Spinal cord (tissue), 10 donors: ENCODE measurements at places on chromosomes 7 and 10.

- peak; percentile 39 for DNase-seq
These were observed 171.3 kb downstream of the FZD1 start for GRCh38 chr7:91435381-91436059.

- DNase-seq: no peak
These were observed 21.4 kb upstream of the RSBN1L start for GRCh38 chr7:77674878-77675277.

DNA sequence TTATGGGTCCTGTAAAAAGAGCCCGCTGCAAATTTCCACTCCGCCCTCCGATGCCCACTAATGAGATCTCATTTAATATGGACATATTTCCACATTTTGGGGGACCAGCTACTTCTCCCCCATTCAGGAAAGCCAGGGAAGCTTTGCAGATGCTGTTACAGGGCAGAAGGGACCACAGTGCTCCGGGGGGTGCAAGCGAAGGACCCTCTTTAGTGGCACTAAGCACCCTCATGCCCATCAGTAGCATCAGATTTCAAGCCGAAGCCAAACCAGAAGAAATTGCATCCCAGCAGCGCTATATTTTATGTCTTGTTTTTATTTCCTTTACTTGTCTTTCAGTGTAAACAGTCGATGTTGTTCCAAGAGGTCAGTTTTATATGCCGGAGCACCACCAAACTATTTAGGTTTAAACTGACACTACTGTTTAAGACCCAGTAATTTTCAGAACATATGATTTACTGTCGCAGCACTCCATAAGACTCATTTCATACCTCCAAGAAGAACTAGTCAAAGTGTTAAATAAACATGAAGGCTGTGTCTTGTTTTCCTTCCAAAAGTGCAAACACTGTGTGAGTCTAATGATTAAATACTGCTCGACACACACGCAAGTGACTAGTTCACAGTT lies 122.2 kb upstream of the MGMT start:
- no peak for DNase-seq

DNA sequence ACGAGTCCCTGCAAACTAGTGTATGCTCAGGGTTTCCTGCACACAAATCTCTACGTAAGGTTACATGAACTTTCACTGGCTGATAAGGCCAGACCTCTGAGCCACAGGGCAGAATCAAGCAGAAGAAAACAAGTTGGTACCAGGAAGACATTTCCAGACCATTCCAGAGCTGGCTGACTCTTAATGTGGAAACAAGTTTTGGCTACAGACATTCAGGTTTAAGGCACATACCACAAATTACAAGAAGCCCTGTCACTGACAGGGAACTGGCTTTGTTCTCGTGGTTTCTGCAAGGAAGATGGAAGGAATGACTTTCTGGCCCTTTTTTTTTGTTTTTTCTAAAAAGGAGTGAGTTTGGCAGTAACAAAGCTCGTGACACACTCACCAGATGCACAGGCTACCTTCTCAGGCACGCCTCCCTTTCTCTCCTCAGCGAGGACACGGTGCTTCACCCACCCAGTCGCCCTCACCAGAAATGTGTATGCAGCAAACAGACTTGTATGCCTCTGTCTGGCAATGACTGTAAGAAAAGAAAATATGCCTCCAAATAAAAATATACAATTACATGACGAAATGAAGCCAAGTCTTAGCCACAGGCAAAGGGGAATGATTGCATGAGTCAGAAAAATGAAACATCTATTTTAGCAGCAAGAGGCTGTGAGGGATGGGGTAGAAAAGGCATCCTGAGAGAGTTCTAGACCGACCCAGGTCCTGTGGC lies 22.6 kb downstream of the PLAC9 start:
- DNase-seq: no peak

GRCh38 chr7:64320547-64321513 lies 7.1 kb downstream of the ZNF736 start:
- DNase-seq: no peak

DNA sequence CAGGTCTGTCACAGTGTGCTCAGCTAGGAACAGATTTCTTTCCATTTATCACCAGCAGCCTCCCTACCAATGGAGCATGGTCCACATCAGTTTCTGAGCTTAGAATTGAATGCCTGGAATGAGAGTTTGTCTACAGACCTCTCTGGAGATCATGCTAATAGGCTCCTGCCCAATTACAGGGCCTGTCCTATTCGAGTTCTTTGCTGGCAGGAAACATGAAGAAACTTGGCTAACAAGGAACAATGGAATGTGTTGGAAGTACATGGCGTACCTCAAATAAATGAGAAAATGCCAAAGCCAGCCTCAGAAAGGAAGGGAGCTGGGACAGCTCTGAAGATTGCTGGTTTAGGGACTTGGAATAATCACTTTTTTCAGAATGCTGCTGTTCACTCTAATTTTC lies 186.0 kb upstream of the AKR1E2 start:
- no peak for DNase-seq

DNA sequence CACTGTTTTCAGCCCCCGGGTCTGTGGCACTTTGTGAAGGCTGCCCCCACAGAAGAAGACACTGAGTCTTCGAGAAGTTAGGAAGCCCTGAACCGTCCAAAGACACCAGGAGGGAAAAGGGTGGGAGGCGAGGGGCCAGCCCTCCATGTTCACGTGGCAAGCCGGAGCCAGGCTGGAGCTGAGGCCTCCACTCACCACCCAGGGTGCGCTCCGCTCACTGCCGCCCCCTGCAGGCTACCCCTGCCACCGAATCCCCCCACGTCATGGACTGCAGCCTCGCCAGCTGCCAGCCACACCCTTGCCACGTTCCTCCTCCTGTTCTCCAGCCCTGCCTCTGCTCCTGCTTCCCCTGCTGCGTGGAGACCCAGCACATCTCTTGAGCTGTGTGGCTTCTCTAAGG lies 59.0 kb upstream of the EN2 start:
- no peak for DNase-seq

DNA sequence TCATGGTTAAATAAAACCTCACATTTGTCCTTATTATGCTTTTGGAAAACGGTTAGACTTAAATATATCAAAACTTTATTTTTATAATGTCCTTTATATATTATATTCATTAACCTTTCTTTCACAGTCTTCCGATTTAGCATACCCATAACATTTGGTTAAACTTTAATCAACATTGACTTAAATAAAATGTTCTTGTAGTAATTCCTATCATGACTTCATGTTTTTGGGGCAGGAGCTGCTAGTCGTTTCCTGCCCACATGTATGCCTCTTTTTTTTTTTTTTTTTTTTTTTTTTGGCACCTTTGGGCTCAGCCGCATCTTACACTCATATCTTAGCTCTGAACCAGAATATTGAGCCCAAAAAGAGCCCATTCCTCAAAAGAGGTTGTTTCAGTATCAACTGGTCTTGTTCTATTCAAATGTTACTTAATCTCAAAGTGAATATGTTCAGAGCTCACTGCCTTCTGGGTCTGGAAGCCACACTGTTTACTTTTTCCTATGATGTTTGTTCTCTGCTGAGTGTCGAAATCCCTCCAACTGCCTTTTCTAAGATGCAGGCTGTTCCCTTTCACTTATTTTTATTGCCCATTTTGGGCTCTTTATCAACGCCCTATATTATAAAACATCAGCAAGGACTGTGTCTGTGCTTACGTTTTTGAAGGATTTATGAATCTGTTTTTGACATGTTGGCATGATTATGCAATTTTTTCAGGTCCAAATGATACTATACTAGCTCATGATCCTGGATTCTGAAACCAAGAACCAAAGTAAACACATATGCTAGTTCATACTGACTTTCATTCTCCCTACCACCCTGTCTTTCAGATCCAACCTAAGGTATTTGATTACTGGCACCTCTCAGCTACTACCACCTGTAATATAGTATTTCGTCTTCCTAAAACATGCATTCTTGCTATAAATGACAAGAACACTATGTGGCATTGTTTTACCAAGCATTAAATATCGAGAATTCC lies 914.4 kb downstream of the PCDH15 start:
- DNase-seq: no peak

DNA sequence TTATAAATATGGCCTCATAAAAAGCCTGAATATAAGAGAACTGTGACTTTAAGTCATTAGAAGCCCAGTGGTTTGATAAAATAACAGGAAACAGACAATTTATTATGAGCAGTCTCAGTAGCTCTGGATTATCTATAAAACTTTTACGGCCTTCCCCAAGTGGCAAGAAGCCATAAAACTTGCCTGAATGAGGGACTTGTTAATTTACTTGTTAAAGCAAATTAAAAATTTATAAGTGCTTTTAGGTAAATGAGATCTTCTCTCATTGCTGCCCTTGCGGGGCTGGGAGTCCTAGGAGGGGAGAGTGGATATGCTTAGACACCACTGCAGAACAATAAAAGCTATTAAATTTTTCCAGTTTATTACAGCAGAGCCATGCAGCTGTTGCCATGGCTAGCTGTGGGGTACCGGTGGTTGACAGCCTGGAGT lies 499.9 kb downstream of the AUTS2 start:
- DNase-seq: peak; percentile 21

GRCh38 chr7:15936991-15937390 lies 250.5 kb upstream of the MEOX2 start:
- DNase-seq: no peak

- DNase-seq: no peak
These were observed 320.9 kb downstream of the WDR11 start for GRCh38 chr10:121171825-121172787.

DNA sequence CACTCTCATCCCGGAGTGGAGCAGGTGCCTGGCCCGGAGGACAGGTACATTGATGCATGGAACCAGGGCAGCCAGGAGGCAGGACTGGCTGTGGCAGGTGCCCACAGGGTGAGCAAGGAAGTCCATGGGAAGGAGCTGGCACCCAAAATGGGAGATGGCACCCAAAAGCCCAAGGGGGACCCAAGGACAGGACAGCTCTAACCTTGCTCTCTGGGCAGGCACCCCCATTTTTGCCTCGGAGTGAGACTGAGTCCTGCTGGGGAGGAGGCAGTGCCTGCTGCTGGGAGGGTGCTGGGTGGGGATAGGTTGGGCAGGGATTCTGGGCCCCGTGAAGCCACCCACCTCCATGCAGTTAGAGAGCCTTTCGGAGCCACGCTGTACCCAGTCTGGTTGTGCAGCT lies 234.5 kb downstream of the TCERG1L start:
- DNase-seq: no peak

- DNase-seq: no peak
These were observed 5.7 kb downstream of the DEPP1 start for GRCh38 chr10:44972874-44973306.

DNA sequence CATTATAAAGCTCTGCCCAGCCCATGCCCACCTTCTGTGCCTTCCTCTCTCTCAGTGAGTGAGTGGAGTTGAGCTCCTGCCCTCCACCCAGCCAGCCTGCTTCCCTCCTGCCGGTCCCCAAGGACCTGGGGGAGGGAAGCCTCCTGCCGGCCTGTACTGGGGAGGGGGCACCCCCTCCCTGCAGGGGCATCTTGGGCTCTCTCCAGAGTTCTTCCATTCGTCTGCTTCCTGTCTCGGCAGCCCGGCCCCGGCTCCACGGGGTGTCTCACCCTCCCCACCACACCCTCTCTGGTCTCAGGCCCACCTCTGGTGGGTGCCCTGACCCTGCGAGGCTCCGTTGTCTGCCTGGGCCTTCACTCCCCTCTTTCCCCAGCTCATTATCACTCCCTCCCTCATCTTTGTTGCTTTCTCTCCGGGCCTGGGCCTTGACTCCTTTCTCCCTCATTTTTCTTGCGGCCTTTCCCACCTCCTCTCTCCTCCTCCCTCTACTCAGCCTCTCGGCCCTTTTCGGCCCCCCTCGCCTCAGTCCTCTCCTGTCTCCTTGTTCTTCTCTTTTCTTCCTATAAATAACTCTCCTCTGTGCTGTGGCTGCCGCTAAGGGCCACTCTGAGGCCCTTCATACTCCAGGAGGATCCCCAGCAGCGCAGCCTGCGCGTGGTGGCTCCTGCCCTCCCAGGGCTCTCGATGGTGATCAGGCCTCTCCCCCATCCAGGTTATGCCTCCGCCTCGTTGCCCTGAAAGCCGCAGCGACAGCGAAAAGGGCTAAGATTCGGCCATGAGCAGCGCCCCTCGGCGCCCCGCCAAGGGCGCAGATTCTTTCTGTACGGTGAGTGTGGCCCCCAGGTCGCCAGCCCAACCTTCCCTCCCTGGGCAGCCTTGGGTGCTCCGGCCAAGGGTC lies 2.1 kb downstream of the SLC4A2 start:
- DNase-seq: no peak

- no peak for DNase-seq
These were observed 28.5 kb upstream of the CXCL12 start for GRCh38 chr10:44413416-44413815.

DNA sequence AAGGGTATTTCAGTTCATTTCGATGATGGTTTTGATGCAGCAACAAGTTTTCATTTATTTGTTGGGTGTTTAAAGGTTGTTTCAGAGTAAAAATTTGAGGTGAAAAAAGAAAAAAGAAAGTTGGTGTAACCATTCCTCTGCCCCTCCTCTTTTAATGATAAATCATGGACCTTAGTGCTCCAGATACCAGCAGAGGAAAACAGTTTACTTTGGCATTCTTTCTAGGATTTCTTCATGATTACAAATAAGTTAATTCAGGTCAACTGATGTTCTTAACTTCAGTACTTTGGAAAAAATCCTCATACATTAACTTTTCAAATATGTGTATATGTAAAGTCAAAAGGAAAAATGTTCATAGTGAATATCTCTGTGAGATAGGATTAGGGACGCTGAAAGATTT lies 2.0 kb upstream of the RBP4 start:
- DNase-seq: no peak

GRCh38 chr7:90944021-90944420 lies 320.2 kb upstream of the FZD1 start:
- DNase-seq: no peak

- no peak for DNase-seq
These were observed 71.3 kb downstream of the OSBPL3 start for GRCh38 chr7:24908727-24909126.

GRCh38 chr7:110852156-110852940 lies 238.6 kb upstream of the LRRN3 start:
- DNase-seq: no peak

GRCh38 chr10:87847550-87847949 lies 15.8 kb downstream of the KLLN start:
- DNase-seq: no peak

DNA sequence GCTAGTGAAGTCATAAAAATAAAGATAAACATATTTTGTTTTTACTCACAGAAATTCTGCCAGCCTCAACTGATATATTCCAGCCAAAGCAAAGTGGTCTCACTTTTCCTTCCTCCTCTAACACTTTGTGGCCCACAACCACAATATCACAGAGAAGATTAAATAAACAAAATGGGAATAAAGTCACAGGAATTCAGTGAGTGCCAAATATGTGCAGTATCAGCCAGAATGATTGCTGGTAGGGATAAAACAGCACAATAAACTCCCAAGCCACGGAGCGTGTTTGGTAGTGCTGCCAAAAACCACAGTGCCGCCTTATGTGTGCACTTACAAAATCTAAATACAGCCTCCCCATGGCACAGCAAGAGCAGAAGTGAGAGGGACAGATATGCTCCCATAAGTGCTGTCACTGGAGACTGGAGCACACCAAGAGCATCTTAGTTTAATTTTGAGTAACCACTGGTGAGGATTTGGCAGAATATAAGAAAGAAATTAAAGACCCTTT lies 155.8 kb downstream of the POM121L12 start:
- DNase-seq: no peak
